ENCODE measurements at places on chromosomes 2 and 18.

DNA sequence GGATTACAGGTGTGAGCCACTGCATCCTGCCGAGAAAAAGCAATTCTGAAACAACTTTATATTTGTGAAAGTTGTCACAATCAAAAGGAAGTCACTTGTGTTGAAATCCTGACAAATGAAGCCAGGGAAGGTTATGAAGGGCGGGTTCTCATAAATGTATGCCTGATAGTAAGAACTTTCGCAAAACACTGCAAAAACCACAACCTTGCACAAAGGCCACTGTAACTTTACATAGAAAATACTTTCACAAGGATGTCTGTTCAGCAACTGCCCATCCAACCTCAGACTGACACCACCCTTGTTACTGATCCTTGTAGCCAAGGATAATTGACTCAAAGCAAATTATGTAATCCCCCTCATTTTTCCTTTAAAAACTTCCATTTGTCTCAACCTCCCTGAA is 90.6 kb downstream of the SLC4A3 start:
- DNase-seq: no peak

GRCh38 chr2:29425866-29426265 is 310.7 kb downstream of the CLIP4 start:
- DNase-seq: no peak

DNA sequence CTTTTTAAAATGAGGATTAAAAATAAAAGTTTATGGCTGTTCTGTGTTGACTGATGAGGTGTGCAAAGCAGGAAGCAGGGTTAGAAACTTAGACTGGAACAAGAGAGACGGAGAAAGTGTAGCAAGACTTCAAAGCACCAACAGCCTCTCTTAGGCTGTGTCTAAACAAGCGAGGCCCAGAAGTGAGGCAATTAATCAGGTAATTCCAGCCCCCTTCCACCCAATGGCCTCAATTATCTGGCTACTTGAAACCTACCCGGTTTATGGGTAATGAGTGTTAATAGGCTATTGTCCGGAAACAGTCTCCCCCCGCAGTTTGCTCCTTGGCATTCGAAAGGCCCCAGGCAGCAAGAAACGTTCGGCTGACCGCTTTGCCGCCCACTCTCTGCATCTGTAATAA is 171.7 kb upstream of the MYCN start:
- DNase-seq: no peak

DNA sequence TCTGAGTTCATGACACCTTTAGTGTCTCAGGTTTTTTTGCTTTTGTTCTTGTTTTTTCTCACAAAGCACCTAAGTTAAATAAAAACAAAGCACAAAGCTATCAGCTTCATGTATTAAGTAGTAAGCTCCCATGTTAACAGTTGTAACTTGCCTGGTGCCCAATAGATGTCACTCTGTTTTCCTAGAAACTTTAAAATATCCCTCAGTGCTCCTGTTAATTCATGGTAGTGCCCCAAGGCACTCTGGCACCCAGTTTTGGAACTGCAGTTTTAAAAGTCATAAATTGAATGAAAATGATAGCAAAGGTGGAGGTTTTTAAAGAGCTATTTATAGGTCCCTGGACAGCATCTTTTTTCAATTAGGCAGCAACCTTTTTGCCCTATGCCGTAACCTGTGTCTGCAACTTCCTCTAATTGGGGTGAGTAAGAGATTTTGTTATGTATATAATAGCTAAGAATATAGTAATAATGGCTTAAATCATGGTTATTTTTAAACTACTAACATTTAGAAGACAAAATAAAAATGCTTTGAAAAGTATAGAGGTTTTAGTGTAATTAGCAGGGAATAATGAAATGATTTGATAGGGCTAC is 555.0 kb upstream of the TMEFF2 start:
- no peak for DNase-seq

GRCh38 chr18:11851806-11852337 is 659 bp downstream of the CHMP1B start:
- DNase-seq: peak; percentile 58

DNA sequence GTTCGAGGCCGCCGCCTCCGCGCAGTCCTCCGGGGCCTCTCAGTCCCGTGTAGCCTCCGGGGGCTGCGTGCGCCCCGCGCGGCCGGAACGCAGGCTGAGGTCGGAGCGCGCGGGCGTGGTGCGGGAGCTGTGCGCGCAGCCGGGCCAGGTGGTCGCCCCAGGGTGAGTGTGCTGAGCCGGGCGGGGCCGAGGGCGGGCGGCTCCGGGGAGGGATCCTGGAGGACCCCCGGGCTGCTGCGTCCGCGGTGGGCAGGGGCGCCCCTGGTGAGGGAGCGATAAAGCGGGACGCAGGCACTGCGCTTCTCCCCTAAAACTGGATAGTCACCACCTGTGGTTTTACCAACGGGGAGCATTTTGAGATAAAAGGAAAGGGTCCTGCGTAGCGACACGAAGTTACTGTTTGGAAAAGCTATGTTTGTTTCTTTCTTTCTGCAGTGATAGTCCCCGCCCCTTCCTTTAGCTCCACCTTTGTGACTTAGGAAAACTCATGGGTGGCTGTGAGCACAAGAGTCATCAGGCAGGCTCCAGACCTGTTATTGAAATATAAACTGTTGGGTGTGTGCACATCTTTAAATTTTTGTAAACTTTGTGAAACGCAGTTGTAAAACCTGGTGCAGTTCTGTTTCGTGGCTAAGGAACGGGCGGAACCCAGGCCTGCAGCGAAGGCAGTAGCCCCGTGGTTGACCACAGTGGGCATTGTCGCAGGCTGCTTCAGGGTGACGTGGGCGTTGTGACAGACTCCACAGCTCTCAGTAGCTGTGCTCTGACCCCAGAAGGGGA is 687 bp downstream of the CTDP1 start:
- peak; percentile 47 for DNase-seq

DNA sequence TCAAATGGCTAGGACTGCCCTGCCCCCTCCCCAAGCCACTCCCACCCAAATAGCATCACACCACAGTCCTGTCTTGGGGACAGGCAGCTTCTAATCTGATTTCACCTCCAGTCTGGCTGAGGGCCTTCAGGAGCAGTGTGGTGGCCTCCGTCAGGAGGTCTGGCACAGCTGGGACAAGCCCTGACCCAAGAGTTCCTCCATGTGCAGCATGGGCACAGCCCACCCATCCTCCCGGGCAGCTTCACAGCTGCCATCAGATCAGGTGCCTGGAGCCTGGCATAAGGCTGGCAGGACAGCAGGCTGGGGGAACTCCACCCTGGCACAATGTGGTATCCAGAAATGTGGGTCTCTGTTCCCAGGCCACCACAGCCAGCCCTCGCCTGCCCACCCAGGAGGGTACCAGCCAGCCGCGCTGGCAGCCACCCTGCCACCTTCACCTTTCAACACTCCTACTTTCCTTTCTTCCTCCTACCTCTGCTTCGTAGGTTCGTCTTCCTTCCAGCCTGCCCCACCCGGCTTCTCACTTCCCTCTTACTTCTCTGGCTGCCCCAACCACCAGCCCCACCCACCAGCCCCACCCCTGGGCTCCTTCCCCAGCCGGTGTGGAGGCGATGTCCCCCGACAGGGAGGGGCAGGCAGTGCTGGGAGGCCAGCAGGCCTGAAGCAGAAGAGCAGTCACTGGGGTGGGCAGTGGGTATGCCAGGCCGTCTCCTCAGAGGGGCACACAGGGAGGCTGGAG is at the start of gene CAPG:
TSS of gene CAPG (minus strand) at position 522 of the 739 bp plus-strand sequence. CDS start 8,221 bp downstream, outside the sequence.
- peak; percentile 24 for DNase-seq
